MM.1S (cell line): ENCODE measurements at places on chromosomes 11 and 22.
A peak's percentile ranks its signal among the peaks of the same experiment; 100 is the strongest.

- no peak for DNase-seq
Measured at GRCh38 chr22:26634189-26634588, 12.4 kb downstream of the CRYBA4 start.

DNA sequence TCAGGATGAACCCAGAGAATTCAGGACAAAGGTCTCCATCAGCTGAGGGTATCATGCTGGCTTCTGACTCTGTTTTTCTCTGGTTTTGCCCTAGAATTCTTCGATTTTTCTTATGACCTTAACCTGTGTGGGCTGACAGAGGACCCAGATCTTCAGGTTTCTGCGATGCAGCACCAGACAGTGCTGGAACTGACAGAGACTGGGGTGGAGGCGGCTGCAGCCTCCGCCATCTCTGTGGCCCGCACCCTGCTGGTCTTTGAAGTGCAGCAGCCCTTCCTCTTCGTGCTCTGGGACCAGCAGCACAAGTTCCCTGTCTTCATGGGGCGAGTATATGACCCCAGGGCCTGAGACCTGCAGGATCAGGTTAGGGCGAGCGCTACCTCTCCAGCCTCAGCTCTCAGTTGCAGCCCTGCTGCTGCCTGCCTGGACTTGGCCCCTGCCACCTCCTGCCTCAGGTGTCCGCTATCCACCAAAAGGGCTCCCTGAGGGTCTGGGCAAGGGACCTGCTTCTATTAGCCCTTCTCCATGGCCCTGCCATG is 16.8 kb downstream of the SERPING1 start:
- no peak for DNase-seq

DNA sequence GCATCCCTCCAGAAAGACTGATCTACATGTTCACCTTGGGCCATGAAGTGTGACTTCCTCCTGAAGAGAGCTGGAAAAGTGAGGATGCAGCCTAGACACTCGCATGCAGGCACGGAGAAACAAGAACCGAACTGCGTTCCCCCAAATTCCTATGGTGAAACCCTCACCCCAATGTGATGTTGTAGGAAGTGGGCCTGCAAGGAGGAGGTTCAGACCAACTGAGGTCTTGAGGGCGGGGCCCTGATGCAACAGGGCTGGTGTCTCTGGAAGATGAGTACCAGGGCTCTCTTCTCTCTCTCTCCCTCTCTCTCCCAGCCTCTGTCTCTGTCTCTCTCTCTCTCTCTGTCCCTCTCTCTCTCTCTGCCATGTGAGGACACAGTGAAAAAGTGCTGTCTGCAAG is 501.1 kb downstream of the BRD1 start:
- DNase-seq, result no peak

- DNase-seq, result no peak
Measured at GRCh38 chr11:24593332-24593731, 96.5 kb downstream of the LUZP2 start.

- DNase-seq, result no peak
Measured at GRCh38 chr11:10986006-10986405, 128.2 kb upstream of the ZBED5 start.

DNA sequence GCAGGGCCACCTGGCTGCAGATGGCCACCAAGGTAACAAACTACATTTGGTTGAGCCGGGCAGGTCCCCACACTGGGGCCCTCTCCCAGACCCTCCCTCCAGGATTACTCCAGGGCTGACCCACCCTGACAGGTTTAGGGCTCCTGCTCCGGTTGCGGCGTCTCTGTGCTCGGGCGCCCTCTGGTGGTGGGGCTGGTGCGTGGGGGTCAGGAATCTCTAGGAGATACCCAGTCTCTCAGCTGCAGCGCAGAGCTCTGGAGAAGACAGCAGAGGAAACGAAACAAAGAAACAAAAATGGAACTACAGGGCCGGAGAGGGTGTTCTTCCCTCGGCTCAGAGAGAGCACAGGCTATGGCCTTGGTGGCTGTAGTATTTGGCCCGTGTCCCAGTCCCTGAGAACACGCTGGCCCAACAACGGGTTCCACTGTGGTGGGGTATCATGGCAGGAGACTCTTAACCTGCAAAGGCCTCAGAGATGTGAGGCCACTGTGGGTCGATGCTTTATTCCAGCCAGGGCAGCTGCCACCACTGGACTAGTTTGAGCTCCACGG is 2.4 kb downstream of the C11orf96 start:
- DNase-seq, result peak; percentile 87

DNA sequence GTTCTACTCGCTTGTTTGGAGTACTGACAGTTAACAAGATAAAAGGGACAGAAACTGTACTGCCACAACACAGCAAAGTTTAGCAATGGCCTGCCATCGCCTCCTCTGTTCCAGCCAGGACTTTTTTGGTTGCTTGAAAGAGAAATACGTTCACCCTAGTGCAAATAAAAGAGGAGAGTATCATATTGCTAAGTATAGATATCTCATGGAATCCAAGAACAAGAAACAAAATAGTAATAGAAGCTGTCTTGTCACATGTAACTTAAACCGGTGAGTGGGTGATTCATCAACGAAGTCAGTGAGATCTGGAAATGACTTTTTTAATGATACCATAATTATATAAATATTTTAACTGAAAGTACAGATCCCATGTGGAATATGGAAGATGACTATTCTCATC is 35.4 kb downstream of the SLC1A2 start:
- no peak for DNase-seq

- no peak for DNase-seq
Measured at GRCh38 chr11:2945031-2945756, 16.0 kb upstream of the PHLDA2 start.

GRCh38 chr11:116927163-116927974 is 89.9 kb upstream of the APOA1 start:
- no peak for DNase-seq

- DNase-seq, result no peak
Measured at GRCh38 chr11:122646549-122647340, 8.8 kb upstream of the UBASH3B start.

DNA sequence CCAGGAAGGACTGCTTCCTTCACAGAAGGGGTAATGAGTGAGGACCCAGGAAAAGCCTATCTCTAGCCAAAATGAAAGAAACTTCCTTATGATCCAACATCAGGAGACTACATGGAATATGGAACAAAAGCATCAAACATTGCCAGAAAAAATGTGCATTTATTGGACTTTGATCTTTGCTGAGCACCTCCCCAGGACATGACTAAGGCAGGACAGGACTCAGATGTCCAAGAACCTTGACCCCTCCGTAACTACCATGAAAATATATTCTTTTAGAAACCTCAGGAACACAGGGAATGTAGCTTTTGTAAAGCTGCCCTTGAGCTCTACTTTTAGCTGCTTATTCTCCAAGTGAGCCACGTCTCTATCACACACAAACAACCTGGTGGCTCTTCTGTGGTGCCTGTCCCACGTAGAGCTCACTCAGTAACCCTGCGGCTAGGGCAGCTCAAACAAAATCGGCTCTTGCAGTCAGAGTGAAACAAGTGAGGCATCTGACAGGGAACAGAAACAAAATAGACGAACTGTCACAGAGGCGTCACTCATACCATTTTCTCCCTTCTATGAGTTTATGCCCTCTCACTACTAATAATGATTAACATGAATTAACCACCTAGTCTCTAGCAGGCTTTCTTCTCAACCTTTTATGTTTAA is 471.5 kb upstream of the API5 start:
- no peak for DNase-seq

GRCh38 chr11:99814738-99815137 is 794.0 kb downstream of the CNTN5 start:
- no peak for DNase-seq

DNA sequence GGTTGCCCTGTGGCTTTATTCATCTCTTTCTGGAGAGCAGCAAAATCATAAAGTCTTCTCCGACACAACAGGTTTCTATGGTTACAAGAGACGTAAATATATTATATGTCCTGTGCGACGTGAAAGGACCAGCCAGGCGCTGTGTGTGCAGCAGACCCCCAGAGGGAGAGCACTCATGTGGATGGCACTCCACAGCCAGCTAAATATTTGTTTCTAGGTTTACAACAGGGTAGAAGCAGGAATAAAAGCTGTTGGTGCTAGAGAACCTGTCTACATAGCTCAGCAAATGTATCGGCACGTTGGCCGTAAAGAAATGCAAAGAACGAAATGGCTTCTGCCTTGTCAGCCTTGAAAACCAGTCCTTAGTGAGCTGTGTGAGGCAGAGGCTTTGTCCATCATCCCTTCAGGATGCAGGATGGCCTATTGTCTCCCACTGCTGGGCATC is 133.8 kb upstream of the PITPNB start:
- no peak for DNase-seq

DNA sequence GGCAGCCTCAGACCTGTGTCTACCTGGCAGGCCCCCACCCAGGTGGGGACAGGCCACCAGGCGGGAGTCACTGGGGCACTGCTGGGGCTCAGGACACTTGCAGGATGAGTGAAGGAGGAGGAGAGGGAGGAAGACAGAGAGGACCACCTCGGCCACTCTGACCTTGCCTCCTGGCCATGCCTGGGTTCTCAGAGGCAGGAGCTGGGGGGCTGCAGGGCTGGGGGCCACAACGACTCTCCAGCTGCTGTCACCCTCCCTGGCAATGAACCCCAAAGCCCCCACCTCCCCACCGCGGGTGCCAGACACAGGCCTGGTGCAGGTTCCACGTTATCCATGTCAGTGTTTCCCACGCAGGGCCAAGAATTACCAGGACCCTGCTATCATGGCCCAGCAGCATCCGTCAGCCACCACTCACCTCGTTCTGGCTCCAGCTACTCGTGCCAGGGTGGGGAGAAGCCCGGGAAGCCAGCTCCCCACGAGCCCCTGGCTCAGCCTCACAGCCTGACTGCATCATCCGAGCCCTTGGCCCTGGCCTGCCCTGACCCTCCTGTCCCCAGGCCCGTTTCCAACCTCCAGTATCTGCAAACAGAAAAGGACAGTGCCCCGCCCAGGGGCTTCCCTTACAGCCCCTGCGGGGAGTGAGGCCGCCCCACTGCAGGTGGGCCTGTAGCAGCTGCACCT is 62.4 kb downstream of the BRD1 start:
- DNase-seq, result no peak

DNA sequence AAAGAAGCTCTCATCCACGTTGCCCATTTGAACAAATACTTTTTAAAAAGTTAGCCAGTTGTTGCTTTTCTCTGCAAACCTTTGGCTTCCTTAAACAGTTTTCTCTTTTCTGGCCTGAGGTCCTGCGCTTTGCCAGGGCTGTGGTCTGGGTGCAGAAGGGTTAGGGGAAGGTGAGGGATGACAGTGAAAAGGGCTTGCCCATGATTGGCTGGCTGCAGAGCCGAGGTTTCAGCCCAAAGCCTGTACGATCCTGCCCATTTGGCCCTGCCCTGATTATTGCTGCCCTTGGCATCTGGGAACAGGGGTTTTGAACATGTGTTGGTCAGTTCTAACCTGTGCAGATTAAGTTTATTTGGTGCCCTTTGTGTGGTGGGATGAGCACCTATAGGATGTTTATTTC is 1.5 kb downstream of the INCENP start:
- no peak for DNase-seq

- no peak for DNase-seq
Measured at GRCh38 chr11:105236664-105237063, 97.1 kb upstream of the CARD18 start.

DNA sequence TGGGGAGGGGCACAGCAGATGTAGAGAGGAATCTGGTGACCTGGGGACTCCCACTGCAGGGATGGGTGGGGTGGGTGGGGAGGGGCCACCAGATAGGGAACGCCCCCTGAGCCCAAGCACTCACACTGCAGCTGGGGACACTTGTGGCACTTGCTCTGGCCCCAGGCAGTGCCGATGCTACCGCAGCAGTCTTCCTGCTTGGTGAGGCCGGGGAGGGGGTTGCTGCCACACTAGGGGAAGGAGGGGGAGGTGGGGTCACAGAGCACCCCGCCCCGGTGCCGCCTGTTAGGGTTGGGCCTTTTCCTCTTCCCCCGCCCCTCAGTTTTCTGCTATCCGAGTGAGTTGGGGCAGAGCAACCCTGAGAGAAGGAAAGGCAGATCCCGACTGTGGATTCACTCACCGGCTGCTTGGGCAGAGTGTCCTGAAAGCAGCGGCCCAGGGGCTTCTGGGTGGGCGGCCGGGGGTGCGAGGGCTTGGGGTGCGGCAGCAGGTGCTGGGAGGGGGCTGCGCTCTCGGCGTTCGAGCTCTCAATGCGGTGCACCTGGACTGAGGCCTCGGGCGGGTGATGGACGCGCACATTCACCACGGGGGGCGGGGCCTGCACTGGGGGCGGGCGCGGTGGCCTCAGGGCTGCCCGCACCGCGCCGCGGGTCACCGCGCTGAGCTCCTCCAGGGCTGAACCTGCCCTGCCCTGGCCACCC is 4.7 kb downstream of the LTBP3 start:
- peak; percentile 90 for DNase-seq

DNA sequence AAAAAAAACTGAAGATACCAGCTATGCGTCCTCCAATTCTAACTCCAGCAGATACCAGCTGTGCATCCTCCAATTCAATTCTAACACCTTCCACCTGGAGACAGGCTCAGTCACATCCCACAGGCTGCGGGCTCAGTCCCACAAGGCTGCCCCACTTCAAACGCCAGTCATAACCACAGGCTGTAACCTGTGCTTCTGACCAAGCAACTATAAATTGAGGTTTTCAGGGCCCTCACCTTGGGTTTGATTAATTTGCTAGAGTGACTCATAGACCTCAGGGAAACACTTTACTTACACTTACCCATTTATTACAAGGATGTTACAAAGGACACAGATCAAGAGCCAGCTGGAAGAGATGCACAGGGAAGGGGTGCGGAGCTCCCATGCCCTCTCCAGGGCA is 32.4 kb upstream of the MSANTD2 start:
- DNase-seq, result no peak

- no peak for DNase-seq
Measured at GRCh38 chr11:41458641-41459040, 811 bp downstream of the LRRC4C start.

DNA sequence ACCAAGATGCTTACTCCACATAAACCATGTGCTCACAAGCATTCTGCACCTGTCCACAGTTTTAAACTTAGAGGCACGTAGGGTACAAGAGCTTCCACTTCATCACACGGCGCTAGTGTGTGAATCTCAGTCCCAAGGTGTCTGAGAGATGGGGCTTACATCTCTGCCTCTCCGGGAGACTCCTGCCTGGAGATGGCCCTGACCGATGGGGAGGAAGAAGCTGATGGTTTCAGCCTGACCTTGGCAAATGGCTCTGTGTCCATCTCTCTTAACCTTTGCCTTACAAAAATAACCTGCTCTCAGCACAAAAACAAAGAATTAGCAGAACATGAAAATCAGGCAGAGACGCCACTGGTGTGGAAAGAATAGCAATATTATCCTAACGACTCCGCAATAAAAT is 559.3 kb upstream of the B3GAT1 start:
- no peak for DNase-seq

DNA sequence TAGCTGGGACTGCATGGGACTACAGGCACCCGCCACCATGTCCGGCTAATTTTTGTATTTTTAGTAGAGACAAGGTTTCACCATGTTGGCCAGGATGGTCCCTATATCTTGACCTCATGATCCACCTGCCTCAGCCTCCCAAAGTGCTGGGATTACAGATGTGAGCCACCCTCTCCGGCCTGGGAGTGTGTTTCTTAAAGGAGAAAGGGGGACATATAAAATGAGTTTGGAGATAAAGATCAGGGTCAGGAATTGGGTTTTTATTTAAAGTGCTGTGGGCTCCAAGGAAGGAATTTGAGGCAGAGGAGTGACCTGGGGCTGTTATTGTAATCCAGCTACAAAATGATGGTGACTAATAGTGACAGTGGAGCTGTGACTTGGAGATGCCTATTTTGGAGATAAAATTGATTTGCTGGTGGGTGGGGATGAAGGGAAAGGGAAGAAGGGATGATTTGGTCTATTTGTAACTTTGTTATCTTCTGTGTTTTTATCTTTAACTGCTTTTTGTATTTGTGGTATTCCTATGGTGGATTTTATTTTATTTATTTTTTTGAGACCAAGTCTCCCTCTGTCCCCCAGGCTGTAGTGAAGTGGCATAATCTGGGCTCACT is 5.0 kb downstream of the CRKL start:
- DNase-seq, result no peak

- no peak for DNase-seq
Measured at GRCh38 chr11:34859496-34859895, 56.7 kb downstream of the APIP start.
